Activated CD8-positive, alpha-beta memory T cell treated with anti-CD3 and anti-CD28 coated beads, Interleukin-2, amount 10 ng/mL, durations not matched to agents 7 days and 5 days (primary cell): ENCODE measurements at places on chromosomes 12 and 14. TPM values are rescaled to one million over a fixed set of nuclear protein-coding genes. Genes with fewer than 3 reads are reported as not detected.

Gene GYS2
- total RNA-seq = not detected

Gene JDP2
- 1.1 TPM for total RNA-seq

Gene CD27
- total RNA-seq = 44.9 TPM

Gene GABARAPL1
- total RNA-seq = 47.5 TPM

Gene RND1
- total RNA-seq = 2.7 TPM

Gene SLC17A8
- total RNA-seq = not detected

Gene MAGOHB
- 77.2 TPM for total RNA-seq

Gene PRKCH
- 304 TPM for total RNA-seq
